T-helper 9 cell (primary cell): ENCODE measurements at places on chromosomes 1 and 21.

DNA sequence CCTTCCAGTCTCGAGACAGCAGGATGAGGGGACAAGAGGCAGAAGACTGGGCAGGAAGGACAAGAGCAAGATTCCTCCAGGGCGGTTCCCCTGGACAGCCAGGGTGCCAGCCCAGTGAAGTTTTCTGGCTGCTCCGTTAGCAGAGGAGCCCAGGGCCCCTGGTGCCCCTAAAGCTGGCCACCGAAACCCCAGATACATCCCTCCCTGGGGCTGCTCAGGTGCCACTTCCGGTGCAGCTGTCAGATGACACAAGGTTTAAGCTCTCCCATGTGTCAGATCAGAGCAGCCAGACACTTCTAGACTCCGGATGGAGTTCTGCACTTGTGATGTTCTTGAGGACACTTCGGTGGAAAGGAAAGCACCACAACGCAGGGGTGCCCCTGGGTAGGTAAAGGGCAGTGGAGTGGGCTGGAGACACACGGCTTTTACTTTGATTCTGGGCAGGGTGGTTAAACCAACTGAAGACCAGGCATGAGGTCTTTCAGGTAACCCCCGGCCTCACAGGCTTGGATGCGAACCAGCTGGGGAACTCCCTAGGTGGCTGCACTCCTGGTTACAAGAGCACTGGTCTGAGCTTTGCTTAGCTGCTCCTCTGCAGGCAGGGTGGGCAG is 85.7 kb downstream of the ITPKB start:
- peak; percentile 61 for DNase-seq

DNA sequence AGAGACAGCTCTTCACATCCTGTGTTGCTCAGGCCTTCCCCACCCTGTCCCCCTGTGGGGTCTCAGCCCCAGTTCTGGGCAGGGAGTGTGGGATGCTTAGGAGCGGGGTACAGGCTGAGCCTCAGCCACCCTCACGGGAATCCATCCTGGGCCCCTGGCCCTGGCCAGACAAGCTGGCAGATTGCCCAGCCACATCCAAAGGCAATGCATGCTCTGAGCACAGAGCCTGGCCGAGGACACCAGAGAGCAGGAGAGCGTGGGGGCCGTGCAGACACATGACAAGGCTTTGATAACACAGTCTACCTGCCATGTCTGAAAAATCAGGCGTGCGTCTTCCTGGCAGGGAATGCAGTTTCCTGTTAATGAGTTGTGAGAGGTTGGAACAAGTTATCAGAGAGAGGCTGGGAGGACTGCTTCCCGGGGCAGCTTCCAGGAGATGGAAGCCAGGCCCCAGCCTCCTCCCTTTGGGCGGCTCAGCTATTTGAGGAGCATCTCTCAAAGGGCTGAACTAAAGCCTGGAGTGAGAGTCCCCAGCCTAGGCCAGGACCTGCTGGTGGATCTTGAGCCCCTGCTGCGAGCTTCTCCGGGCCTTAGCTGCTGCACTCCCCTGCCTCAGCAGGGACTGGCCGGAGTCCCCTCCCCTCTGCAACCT is 72.2 kb upstream of the SELENON start:
- DNase-seq = no peak

DNA sequence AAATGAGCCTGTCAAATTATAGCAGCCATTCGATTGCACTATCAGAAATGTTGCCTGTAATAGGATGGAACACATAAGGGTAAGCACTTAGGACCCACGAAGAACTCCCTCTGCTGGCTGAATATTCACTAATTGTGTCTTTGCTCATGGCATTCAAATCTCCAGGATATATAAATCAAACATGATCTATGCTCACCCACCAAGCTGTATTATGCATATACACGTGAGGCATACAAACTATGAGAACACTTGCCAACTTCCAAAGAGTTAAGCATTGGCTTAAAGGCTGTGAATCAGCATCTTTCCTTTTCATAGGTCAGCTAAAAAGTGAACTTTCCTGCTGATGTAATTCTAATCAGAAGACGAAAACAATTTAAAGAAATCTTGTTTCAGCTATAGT is 34.5 kb downstream of the TMPRSS15 start:
- no peak for DNase-seq

DNA sequence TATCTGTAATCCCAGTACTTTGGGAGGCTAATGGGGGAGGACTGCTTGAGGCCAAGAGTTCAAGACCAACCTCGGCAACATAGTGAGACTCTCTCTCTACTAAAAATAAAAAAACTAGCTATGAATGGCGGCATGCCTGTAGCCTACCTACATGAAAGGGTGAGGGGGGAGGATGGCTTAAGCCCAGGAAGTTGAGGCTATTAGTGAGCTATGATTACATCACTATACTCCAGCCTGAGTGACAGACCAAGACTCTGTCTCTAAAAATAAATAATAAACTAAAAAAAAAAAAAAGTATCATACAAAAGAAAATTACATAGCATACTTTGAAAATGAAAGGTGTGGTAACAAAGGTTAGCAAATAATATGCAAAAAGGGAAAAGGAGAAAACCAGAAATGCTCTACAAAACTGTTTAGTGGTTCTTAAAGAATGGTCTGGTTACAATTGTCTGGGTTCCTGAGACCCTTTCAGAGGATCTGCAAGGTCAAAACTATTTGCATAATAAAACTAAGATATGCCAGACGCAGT is 19.0 kb upstream of the SH2D5 start:
- DNase-seq = no peak

- no peak for DNase-seq
These were observed 121.6 kb downstream of the PTBP2 start for GRCh38 chr1:96843196-96843595.

DNA sequence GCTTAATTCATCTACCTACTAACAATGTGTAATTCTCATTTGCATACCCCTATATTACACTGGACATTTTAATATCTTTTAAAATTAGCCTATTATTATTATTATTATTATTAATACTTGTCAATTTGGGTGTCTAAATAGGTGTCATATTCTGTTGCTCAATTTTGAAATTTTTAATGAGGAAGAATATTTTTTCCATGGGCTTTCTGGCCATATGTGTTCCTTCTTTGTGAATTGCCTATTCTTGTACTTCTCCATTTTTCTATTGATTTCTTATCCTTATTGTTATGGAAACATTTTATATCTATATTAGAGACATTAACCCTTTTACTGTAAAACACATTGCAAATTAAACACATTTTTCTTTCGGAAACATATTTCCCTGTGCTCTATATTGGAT is 6.4 kb upstream of the NIBAN1 start:
- DNase-seq = no peak

DNA sequence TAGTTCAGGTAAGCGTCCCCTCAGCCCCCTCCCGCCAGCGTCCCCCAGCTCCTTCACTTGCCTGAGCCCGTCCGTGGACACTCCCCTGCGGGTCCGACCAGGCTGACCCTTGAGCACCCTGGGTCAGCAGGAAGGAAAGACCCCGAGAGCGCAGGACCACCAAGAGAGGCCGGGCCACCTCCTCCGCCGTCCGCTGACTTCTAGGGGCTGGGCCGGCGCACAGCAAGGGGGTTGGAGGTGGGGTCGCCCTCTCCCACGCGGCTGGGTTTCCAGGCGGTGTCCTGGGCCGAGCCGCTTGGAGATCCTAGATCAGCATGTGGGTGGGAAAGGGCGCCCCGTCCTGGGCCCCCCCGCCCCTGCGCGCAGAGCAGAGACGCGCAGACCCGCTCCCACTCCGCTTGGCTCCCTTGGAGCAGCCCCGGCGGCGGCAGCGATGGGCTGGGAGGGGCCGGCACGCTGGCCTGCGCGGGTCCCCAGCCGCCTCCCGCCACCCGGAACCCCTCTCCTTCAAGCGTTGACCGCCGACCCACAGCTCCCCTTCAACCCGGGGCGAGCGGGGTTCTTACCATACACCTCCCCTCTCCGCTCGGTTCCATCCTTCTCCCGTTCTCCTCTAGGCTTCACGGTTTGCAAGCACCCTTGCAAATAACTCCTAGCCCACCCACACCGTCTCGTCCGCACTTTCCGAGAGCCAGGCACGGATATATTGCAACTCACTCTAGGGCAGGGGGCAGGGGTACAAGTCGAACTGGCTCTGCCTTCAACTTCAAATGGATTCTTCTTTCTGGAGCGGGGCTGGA is 7.5 kb downstream of the KNCN start:
- DNase-seq = no peak

- DNase-seq = no peak
These were observed 159.2 kb downstream of the DYRK1A start for GRCh38 chr21:37525810-37526209.

DNA sequence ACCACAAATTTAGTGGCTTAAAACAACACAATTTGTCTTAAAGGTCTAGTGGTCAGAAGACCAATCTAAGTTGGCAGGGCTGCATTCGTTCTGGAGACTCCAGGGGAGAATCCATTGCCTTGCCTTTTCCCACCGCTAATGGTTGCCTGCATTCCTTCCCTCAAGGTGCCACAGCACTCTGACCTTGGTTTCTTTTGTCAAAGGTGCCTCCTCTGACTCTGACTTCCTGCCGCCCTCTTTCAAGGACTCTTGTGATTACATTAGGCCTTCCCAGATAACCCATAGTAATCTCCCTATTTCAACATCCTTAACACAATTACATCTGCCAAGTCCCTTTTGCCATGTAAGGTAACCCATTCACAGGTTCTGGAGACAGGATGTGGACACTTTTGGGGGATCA is 145.3 kb downstream of the S1PR1 start:
- DNase-seq = no peak

- no peak for DNase-seq
These were observed 10.1 kb upstream of the EFNA1 start for GRCh38 chr1:155117610-155118009.

- no peak for DNase-seq
These were observed 274.6 kb upstream of the TMEM51 start for GRCh38 chr1:14878951-14879350.

DNA sequence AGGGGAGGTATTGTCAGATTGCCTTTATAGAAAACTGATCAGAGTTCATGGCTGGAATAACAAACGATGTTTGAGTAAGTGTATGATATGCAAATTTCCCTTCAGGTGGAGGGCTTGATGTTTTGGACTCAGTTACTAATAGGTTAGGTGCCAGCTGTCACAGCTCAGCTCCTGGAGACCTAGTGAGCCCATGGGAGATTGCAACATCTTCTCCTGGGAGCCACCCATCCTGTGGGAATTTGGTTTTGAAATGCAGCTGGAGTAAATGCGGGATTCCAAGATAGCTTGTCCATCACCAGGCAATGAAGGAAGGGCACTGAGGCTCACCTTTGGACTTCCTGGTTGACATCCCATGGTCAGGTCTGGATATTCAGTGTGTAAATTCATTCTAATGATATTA is 211.4 kb upstream of the NRIP1 start:
- DNase-seq = no peak

DNA sequence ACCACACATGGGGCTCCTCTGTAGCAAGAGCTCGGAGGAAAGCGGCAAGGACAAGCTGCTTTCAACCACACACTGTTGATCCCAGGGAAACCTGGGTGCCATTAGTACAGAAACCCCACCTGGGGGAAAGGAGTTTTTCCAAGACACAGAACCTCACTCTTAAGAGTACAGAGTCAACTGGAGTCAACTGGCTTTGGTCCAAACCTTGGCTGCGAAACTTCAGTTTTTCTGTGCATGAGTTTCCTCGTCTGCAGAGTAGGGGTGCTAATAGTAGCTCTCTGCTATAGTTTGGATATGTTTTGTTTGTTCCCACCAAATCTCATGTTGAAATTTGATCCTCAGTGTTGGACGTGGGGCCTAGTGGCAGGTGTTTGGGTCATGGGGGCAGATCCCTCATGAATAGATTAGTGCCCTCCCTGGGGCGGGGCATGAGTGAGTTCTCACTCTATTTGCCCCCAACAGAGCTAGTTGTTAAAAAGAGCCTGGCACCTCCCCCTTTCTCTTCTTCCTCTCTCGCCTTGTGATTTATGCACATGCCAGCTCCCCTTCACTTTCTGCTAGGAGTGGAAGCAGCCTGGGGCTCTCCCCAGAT is 161.1 kb downstream of the PIGK start:
- DNase-seq = no peak

- DNase-seq = peak; percentile 55
These were observed 8.4 kb downstream of the CFAP45 start for GRCh38 chr1:159891275-159892157.

- DNase-seq = no peak
These were observed 76.1 kb downstream of the CD58 start for GRCh38 chr1:116494745-116495144.

- no peak for DNase-seq
These were observed 6.7 kb downstream of the SOX13 start for GRCh38 chr1:204079608-204079999.

DNA sequence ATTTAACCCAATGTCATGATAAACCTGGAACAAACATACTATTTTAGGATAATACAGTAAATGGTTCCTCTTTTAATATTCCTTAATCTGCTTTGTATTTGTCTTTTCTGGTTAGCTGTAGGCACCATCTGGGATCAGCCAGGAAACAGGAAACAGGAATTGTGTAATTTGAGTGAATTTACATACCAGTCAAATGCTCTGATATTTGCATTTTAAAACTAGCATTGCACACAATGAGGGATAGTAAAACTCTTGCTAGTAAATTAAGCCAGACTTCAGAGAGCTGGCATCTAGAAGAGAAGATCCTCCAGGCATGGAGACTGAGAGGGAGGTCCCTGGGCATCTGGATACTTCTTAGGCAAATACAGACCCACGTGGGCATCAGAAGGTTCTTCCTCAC is 103.5 kb downstream of the HMCN1 start:
- DNase-seq = no peak

DNA sequence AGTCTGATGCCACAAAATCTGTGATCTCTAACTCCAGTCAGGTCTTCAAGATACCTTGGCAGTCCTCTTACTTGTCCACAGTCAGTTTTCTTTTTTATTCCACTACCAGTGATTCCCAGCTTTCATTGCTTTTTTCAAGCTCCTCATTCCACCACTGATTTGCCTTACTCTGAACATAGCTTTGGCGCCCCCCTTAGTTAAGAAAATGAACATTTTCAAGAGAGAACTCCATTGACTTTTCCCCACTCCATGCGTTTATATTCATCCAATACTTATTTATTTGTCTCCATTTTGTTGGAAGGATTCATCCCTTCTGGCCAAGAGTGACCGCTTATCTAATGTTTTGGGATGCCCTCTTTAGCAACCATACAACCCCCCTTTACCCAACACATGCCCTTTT is 33.9 kb upstream of the IPO9 start:
- no peak for DNase-seq

DNA sequence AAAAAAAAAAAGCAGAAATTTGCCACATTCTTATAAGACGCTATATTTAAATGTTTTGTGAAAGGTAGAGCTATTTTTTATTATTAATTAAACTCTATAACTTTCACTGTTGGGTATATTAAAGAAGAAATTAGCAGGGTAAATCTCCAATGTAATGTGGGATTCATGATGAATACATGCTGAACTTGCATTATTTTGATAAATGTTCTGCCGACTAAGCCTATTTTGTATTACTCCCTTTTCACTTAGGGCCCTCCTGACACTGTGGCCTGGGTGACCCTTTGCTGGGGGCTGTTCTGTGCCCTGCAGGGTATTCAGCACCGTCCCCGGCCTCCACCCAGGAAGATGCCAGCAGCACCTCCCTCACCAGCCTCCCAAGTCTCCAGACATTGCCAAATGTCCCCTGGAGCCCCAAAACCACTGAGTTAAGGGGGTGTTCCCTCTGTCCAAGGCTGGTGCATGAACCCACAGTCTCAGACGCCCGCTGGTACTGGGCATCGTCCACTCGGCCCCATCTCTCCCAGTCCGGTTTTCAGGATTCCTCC is 22.5 kb downstream of the RSPH1 start:
- DNase-seq = no peak

GRCh38 chr21:44439211-44439600 is 16.1 kb upstream of the LRRC3 start:
- no peak for DNase-seq
